ENCODE measurements at places on chromosomes 2 and 18.

GRCh38 chr2:188485496-188485895, 193.8 kb downstream of the GULP1 start:
- DNase-seq: no peak

GRCh38 chr2:3324404-3325281, 53.0 kb downstream of the EIPR1 start:
- DNase-seq: no peak

- DNase-seq: no peak
Observed at GRCh38 chr2:25819597-25820039, 58.7 kb downstream of the ASXL2 start.

- no peak for DNase-seq
Observed at GRCh38 chr2:110143982-110144381, 28.4 kb upstream of the MALL start.

- DNase-seq: no peak
Observed at GRCh38 chr2:195027947-195028346, 629.1 kb upstream of the SLC39A10 start.

GRCh38 chr2:10325278-10326145, 22.8 kb downstream of the HPCAL1 start:
- no peak for DNase-seq

DNA sequence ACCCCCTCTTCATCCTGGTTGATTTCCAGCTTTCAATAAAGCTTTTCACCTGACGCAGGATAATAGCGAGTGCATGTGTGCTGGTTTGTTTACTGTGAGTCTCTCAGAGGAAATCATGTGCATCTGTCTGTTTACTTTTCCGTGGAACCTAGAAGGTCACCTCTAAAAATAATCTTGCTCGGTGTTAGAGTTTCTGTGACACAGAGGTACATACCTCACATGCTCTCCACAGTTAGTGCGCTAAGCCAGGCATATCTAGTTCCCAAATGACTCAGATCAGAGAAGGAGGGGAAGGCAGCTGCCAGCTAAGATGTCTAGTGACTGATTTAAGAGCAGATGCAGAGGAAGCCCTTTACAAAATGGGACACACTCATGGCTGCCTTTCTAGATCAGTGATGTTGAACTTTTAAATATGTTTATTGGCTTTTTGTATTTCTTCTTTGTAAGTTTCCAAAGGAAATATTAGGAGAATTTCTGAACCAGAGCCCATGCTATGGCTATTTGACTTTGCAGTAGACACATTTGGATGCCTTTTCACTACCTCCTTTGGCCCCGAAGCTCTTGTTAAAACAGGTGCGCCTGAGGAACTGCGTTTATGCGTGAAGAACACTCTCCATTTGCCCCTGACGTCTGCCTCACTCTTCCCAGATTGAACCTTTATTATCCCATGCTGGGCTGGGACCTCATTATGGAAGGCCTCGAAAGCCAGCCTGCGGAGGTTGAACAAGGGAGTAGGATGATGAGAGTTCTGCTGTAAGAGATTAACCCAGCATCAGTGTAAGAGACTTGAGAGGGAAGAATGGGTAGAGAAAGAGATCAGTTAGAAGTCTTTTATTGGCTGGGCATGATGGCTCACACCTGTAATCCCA, 145.6 kb downstream of the FAM161A start:
- no peak for DNase-seq

- peak; percentile 27 for DNase-seq
Observed at GRCh38 chr18:24514439-24514838, 54.0 kb downstream of the HRH4 start.

DNA sequence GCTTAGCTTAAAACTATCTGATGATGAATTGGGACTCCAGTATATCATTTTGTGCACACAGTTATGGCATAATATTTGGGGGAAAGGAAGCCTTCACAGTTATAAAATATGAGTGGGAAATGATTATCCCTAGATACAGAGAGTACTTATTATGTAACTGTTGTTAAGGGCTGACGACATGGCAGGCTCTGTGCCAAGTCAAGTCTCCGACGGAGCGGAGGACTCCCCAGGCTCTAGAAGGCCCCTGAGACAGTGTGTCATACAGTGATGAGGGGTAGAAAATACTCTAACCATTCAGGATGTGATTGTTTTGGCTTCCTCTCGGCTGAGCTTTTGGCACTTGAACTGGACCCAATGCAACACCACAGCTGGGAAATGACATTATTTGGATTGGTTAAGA, 211.8 kb downstream of the SLC8A1 start:
- no peak for DNase-seq

DNA sequence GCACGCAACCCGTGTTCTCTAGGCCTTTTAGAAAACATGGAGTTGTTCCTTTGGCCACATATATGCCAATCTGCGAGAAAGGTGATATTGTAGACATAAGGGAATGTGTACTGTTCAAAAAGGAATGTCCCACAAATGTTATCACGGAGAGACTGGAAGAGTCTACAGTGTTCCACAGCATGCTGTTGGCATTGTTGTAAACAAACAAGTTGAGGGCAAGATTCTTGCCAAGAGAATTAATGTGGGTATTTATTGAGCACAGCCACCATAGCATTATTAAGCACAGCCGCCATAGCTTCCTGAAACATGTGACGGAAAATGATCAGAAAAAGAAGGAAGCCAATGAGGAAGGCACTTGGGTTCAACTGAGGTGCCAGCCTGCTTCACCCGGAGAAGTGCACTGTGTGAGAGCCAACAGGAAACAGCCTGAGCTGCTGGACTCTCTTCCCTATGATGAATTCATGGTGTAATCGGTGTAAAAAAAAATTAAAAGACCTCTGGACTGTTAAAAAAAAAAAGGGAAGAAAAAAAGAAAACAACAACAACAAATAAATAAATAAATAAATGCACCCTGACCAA, 29.0 kb upstream of the REL start:
- no peak for DNase-seq

GRCh38 chr18:70636991-70637390, 348.1 kb downstream of the SOCS6 start:
- DNase-seq: no peak

DNA sequence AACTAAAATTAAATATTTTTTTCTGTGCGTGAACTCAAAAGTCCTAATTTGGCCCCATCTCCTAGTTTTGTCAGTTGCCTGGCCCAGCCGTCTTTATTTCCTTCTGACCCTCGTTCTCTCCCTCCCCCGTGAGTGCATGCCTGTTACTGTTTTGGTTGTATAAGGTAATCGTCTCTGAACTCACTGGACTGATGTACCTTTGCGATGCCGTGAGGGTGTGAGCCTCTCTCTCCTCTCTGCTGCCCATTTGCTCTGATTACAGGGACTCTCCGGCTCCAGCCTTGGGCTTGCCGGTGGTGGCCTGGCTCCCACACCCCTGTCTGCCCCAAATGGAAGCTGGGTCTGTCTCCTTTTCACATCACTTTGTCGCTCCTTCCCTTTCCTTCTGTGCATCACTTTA, 66.5 kb upstream of the RBM44 start:
- no peak for DNase-seq

- no peak for DNase-seq
Observed at GRCh38 chr2:1856922-1857321, 112.6 kb upstream of the PXDN start.

- DNase-seq: peak; percentile 61
Observed at GRCh38 chr2:217785544-217786045, 217.2 kb downstream of the TNS1 start.

- no peak for DNase-seq
Observed at GRCh38 chr2:23286758-23287704, 97.9 kb upstream of the KLHL29 start.

- no peak for DNase-seq
Observed at GRCh38 chr2:3633089-3633981, 24.7 kb upstream of the ALLC start.

- no peak for DNase-seq
Observed at GRCh38 chr2:139790807-139791752, 1010.9 kb upstream of the NXPH2 start.

GRCh38 chr2:238254095-238254723, 14.4 kb upstream of the HES6 start:
- no peak for DNase-seq

GRCh38 chr2:24330161-24330560, 30.2 kb downstream of the ITSN2 start:
- DNase-seq: no peak
